CD4-positive, alpha-beta T cell treated with Interleukin-12 subunit alpha and Interleukin-12 subunit beta, for 1 hour (primary cell): ENCODE measurements at places on chromosomes 7 and 10.
A peak's percentile ranks its signal among the peaks of the same experiment; 100 is the strongest.

DNA sequence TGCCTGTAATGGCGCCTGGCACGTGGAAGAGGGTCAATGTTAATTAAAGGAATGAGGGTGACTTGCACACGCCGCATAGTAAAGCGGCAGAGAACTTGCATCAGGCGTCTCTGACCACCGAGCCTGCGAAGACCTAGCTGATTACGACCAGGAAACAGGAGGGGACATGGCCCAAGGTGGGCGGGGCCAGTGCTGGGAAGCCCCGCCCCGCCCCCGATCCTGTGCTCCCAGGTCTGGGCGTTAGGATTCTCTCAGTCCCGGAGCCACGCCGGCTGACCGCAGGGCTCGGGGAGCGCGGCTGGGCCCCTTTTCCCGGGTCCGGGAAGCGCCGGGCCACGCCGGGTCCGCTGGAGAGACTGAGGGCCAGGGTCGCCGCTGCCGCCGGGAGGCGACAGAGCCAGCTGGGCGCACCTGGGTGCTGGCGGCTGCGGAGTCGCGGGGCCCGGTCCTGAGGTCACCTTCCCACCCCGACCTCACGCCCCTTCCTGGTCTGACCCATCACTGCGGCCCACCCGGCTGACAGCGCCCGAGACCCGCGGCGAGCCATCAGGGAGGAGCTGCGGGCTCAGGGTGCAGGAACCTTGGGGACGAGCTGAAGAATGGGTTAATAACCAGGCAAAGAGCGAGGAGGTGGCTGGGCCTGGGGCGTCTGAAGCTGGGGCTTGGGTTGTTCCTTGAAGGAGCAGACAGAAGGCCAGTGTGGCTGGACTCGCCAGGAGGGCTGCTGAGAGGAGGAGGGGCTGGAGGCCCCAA is 23.0 kb upstream of the GRID1 start:
- no peak for DNase-seq

- DNase-seq: no peak
These were observed 82.8 kb upstream of the ZNF32 start for GRCh38 chr10:43731486-43731885.

DNA sequence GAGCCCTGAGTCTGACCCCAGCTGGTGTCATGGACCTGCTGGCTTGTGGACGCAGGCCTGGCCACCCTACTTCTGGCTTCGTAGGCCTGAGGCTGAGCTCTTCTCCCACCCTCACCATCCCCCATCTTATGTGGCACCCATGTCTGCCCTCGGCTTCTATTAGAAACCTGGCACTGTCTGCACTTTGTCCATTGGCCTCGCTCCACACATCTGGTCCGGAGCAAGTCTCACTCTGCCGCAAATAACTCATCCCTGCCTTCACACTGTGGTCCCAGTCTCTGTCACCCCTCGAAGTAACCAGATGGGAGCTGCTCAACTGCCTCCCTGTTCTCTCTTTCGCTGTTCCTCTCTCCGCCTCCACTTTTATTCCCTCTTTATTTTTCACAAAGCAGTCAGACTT is 78.6 kb downstream of the TRRAP start:
- no peak for DNase-seq

GRCh38 chr7:34807548-34808340 is 149.7 kb downstream of the NPSR1 start:
- no peak for DNase-seq

GRCh38 chr10:88042160-88043100 is 179.0 kb downstream of the PTEN start:
- no peak for DNase-seq

DNA sequence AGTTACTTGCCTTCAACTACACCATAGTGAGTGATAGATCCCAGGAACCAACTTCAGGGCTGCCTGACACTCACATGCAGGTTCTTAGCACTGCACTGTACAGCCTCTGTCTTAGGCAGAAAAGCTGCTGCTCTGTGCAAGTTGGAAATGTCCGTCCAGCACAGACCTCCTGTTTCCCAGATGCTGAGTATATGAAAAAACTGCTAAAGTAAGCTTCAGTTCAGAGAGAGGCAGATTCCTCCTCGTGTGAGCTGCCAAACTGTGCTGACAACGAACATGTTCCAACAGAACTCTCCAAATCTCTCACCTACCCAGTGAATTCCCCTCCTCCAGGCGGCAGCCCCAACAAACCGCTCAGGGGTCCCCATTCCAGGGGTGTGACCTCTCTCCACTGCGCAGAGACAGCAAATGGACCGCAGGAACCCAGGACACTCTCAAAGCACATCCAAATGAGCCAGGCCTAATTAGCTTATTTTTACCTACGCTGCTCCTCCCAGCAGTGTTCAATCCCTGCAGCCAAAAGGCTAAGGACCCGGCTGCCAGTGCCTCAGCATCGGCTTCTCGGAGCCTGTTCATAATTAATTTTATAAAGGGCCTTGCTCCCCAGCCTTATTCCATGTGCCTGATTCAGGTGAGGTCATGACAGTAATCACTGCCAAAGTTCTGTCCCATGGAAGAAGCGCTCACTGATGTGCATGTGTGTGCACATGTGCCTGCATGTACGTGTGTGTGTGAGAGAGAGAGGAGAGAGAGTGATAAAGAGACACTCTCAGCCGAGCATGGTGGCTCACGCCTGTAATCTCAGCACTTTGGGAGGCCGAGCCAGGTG is 159.5 kb upstream of the AUTS2 start:
- no peak for DNase-seq

DNA sequence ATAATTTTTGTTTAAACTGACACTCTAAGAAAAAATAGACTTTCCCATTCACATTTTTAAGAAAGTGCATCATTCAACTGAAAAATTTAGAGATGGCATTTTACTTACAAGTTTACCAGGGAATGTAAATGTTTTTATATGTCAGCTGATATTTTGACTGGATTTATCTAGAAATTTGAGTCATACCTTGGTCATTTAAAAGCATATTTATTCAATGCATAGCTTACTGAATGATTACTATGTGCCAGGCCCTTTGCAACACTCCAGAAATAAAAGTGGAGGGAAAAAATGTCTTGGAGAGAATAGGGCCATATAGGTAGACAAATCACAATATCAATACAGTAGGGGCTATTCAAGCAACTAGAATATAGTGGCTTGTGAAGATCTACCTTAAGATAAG is 98.4 kb upstream of the FAM3C start:
- no peak for DNase-seq

DNA sequence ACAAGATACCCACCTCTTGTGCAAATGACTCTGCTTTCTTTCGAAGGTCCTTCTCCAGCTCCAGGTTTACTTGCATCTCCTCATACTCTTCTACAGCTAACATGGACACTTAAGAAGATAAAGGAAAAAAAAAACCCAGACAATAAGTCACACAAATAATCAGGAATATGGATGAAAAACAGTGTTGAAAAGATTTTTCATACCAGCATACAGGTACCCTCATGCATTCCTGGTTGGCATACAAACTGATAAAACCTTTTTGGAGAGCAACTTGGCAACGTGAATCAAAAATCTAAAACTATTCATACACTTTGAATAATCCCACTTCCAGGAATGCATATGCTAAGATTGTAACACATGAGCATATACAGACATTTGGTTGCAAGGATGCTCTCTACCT is 60.1 kb downstream of the SHTN1 start:
- no peak for DNase-seq

GRCh38 chr7:71754828-71755227 is 622.9 kb downstream of the GALNT17 start:
- no peak for DNase-seq

GRCh38 chr10:104966563-104967297 is 325.6 kb downstream of the SORCS3 start:
- DNase-seq: no peak

- no peak for DNase-seq
These were observed 193.5 kb downstream of the SEC23IP start for GRCh38 chr10:120086066-120086465.

DNA sequence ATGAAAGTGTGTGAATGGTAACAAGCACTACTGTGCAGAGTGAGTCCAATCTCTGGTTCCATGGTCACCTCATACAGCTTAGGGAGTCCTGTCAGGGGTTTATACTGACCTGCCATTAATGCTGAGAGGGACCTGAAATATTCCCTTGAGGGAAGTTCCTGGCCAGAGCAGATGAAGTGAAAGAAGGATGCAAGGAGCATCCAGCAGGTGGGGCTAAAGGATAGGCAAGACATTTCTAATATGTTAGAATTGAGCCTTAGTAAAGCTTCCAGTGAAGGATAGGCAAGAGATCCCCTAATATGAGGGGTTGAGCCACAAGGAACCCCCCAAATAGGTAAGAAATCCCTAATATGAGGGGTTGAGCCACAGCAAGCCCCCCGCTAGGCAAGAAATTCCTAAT is 25.5 kb upstream of the FAM221A start:
- DNase-seq: peak; percentile 2
